ENCODE measurements at places on chromosomes 3 and 15.

- DNase-seq = no peak
Measured at GRCh38 chr15:90844696-90845095, 23.7 kb upstream of the FURIN start.

- no peak for DNase-seq
Measured at GRCh38 chr3:197507081-197507480, 48.7 kb downstream of the BDH1 start.

DNA sequence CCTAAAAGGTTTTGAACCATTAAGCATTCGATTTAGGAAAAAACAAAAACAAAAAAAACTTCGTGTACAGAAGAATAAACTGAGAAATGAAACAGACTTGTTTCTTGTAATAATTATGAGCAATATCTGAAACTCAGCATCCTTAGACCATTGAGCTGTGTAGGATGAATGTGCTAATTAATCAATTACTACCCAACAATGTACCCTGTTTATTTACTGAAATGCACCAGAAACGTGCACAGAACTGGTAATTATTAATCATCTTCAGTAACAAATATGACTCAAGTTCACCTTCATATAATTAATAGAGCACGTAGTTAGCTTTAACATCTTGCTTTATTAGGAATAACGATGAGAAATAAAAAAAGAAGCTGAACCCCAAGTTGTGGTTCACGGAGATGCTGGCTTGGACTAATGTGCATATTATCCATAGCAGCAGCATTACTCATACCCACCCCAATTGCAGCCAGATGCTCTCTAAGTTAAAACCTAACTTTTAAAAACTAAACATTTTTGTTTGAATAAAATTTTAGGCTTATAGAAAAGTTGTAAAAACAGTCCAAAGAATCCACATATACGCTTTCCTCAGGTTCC is 10.2 kb upstream of the C15orf61 start:
- DNase-seq = no peak

- no peak for DNase-seq
Measured at GRCh38 chr3:133620066-133620784, 41.5 kb downstream of the TOPBP1 start.

DNA sequence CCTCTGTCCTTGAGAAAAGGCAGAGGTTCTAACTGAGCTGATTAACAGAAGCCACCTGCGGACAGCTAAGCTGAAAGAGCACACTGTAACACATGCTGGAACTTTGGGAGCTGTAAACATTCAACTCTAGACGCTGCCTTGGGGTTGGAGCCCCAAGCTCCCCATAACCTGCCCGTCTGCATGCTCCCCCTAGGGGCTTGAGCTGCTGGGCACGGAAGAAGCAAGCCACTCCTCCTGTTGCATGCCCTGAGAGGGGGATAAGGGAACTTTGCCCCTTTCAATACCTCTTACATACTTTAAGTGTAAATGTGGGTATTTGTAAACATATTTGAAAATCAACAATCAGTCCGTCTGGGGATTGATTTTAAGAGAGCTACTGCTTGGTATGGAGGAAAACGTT is 188.4 kb downstream of the ADAMTSL3 start:
- no peak for DNase-seq

DNA sequence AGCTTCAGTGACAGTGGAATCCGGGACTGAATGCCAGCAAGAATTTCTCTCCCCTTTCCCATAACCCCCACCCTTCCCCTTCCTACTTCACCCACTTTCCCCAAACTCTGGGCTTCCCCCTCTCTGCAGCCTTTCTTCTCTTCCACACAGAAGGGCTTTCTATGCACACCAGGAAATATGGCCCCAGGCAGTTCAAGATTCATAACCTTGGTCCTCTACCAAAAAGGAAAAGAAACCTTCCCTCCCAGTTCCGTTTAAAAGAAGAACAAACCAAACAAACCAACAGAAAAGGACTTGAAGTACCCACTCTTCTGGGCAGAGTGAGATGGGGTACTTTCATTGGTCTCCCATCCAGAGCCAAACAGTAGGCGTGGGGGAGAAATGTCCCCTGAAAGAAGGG is 68.8 kb upstream of the ABHD2 start:
- DNase-seq = no peak

DNA sequence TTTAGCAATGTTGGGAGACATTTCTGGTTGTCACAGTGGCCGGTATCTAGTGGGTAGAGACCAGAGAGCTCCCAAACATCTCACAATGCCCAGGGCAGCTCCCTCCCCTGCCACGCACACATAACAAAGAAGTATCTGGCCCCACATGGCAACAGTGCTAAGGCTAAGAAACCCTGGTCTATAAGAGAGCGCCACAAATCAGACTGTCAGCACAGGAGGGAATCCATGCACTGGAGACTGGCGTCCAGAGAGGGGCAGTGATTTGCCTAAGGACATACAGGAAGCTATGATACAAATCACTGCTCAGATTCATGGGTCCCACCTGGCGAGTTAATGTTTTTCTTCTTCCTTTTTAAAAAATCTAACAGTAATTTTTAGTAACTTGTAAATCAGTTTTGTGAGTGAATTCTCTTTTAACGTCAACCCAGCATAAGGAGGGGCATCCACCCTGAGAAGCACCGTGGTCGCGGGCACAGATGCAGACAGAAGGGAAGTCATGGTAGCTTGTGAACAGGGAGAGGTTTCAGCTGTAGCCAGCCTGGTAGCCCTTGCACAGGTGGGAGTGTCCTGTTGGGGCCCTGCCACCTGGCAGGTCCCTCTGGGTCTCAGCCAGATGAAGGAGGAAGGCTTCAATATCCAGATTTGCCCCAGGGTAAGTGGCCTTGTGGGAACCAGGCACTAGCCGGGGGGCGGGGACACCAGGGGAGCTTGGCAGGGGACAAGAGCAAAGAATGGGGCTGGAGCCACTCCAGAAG is 8.7 kb downstream of the ISG20 start:
- no peak for DNase-seq

GRCh38 chr15:90401495-90401894 is 13.5 kb downstream of the IQGAP1 start:
- no peak for DNase-seq

DNA sequence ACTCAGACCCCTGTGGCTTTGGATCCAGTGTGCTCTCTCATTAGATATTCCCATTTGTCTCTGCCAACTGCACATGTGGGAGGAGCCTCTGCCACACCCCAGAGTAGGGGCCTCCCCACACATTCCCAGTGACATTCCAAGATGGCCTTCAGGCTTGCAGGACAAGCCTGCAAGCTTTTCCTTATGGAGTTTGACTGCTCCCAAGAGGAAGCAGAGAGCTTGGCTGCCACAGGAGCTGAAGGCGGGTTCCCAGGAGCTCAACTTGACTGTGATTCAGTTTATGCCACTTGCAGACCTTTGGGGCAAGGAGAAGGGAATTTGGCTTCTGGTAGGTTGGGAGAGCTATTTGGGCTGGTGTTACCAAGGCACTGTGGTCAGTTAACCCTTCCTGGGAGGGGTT is 22.5 kb upstream of the EPHB1 start:
- no peak for DNase-seq

- DNase-seq = no peak
Measured at GRCh38 chr3:73665286-73665685, 40.5 kb upstream of the PDZRN3 start.

DNA sequence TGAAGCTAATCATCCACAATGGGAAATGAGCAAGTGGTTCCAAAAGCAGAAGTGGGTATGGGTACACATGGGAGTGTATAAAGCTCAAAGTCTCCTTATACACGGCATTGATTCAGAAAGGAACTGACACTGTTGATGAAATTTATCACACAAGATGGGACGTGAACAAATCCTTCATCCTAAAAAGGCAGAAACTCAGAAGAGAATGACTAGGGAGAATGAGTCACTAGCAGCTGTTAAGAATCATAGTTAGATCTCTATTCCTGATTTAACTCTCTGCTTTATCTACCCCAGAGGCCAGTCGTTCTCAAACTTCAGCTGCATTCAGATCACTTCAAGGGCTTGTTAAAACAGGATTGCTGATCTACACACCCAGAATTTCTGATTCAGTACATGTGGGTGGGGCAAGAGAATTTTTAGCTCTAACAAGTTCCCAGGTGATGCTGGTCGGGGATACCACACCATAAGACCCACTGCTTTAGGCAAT is 97.7 kb upstream of the PHLDB2 start:
- DNase-seq = no peak

GRCh38 chr3:72839057-72839456 is 9.2 kb downstream of the SHQ1 start:
- DNase-seq = no peak

DNA sequence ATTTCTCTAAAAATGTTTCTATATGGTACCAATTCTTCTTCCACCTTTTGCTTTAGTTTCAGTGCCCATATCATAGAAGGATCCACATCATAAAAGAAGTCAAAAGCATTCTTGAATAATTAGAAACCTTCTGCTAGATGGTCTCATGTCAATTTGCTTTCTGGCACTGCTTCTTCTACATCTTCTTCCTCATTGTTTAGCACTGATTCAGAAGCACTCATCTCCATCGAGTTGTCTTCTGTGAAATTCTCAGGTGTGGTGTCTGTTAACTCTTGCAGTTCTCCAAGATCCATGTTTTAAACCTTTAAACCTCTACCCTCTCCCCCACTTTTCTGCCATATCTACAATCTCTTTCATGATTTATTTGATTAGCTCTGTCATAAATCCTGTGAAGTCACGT is 154.8 kb downstream of the WDR76 start:
- DNase-seq = no peak

- DNase-seq = no peak
Measured at GRCh38 chr3:102123590-102124190, 274.4 kb downstream of the NFKBIZ start.

DNA sequence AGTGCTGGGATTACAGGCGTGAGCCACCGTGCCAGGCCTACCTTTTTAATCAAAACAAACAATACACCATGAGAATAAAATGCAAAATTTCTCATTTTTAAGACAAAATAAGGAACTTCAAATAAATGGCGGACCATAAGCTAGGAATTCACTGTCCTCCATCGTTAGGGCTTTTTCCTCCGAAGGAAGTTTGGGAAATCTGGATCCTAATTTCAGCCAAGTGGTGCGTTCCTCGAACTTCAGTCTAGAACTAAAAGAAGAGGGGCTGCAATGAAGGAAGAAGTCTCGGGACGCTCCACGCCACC is 260 bp downstream of the EXD1 start:
- DNase-seq = no peak

DNA sequence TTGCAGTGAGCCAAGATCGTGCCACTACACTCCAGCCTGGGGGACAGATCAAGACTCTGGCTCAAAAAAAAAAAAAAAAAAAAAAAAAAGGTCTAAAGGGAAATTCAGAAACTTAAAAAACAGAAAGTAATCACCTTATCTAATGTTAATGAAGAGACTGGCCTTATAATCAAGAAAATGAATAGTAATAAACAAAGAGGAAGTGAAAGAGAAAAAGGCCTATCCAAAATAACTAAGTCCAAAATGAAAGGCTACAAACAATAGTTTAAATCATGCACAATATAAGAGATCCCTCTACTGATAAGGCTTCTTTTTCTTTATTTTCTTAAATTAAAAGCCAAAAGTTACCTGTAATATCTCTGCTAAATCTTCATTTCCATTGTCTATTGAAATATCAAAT is 37.1 kb upstream of the HDC start:
- no peak for DNase-seq

GRCh38 chr3:157051055-157051454 is 108.9 kb downstream of the CCNL1 start:
- no peak for DNase-seq

DNA sequence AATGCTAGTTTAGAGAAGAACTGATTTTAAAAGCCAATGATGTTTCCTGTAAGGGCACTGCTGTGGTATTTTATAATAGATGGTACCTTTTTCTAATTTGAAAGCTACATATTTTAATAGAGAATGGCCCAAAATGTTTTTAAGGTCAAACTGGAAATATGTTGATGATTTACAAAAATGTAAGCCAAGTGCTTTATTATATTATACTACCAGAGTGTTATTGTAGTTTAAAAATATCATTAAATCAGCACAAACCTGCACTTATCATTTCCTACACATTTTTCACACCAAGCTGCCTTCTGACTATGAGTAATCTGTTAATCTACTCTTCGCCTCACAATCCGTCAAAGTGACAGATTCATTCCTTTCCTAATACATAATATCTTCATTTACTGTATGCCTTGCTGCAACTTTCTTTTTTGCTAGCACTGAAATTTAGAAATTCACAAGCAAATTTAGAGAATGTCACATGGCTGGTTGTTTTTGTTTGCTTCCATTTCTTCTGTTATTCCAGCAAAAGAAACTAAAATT is 126.4 kb upstream of the FAM3D start:
- no peak for DNase-seq

DNA sequence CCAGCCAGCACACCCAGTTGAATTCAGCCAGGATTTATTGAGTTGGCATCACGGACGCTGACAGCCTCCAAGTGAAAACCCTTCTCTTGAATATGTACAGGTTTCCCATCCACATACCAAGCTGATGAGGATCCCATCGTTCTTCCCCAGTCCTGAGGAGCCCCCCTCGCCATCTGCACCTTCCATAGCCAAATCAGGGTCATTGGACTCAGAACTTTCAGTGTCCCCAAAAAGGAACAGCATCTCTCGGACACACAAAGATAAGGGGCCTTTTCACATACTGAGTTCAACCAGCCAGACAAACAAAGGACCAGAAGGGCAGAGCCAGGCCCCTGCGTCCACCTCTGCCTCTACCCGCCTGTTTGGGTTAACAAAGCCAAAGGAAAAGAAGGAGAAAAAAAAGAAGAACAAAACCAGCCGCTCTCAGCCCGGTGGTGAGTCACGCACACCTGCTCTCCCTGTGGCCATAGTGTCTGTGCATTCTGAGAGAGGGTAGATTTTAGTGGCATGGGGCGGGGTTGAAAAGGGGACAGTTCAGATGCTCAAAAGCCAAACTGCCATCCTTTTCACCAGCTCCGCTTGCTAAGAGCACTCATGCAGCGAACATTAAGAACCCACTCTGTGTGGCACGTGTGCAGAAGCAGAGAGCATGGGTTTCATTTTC is 51.2 kb downstream of the KLHL25 start:
- DNase-seq = no peak

- DNase-seq = no peak
Measured at GRCh38 chr3:114646526-114646925, 352.7 kb downstream of the TIGIT start.

- DNase-seq = no peak
Measured at GRCh38 chr15:61063875-61064320, 165.2 kb downstream of the RORA start.

Data from activated T-helper 1 cell treated with anti-CD3 and anti-CD28 coated beads, Interleukin-2, amount 50 U/mL, for 16 hours (primary cell).